ENCODE measurements at places on chromosomes 3 and 15.

- no peak for DNase-seq
Measured at GRCh38 chr3:105728771-105729312, 140.0 kb downstream of the CBLB start.

- DNase-seq = no peak
Measured at GRCh38 chr15:65612949-65613744, 2.2 kb upstream of the INTS14 start.

- no peak for DNase-seq
Measured at GRCh38 chr3:146974001-146974400, 368.9 kb upstream of the PLSCR5 start.

DNA sequence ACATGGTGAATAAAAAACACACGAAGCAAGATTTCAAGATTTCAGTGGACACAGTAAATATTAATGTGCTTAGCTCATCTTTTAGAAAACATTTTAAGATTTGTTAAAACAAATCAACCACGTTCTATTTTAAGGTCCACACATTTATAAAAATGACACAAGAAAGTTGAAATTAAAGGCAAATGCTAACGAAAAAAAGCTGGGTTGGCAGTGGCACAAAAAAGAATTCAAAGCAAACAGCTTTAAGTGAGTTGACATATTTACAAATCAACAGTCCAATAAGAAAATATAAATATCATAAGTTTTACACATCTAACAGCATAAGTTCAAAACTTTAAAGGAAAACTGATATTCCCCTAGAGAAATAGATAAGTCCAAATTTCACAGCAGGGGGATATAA, 430.4 kb upstream of the CCDC54 start:
- no peak for DNase-seq

- DNase-seq = no peak
Measured at GRCh38 chr3:187719628-187720336, 17.4 kb upstream of the RTP2 start.

- DNase-seq = no peak
Measured at GRCh38 chr3:39593341-39593740, 125.9 kb downstream of the MOBP start.

GRCh38 chr3:117887031-117887430, 1147.6 kb downstream of the IGSF11 start:
- no peak for DNase-seq

DNA sequence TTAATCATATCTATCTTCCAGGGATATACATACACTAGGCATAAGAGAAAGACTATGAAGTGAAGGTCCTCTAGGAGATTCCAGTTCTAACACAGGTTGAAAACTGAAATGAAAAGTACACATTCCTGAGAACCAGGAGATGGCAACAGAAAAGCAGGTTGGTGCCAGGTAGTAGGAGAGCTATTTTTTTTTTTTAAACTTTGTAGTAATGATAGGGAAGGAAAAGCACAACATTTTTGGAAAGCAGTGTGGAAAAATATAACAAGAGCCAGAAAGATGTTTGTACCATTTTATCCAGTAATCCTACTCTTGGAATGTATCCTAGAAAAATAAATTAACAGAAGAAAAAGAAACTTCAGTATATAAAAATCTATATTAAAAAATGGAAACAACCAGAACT, 189.9 kb downstream of the DTWD1 start:
- no peak for DNase-seq

DNA sequence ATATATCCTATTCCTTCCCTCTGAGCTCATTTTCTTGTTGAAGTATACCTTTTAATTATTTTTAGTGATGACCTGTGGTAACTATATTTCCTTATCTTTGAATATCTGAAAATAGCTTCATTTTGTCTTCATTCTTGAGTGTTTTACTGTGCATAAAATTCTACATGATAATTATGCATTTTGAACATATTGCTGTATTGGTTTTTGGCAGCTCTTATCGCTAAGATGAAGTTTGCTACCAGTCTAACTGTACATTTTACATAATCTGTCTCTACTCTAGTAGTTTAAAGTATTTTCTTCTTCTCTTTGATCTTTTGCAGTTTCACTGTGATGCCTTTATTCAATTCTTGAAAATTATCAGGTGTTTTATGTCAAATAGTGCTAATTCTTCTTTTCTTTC, 189.5 kb downstream of the ISL2 start:
- DNase-seq = no peak

DNA sequence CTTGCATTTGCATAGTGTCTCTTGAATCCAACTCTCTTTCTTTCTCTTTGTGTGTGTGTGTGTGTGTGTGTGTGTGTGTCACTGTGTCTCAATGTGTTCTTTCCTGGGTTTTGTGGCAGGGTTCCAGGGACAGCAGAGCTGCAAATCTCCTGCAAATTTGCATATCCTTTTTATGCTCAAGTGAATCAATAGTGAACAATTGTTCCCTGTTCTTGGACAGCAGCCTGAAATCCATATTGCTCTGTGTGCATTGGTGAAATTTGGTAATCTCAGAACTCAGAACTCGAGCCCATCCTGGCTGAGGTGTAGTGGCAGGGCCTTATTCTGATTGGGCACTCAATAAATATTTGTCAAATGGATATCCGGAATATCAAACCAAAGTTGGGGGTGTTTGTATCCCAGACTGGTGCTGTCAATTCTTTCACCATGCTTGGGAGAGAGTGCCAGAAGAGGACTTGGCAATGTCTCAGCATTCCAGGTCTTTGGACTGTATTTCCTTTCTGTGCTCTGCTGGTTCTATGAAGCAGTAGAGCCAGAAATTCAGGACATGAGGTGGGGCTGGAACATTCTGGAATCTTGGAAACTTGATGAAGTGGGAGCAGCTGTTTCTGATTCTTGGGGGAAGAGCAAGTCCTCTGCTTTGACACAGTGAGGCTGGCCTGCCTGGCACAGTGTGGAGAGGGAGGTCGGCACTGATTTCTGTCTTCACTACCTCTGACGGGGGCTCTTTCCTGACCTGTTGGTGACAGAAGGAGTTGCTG, 380.6 kb upstream of the C2CD4B start:
- no peak for DNase-seq

GRCh38 chr15:78107471-78107870, 15.1 kb downstream of the SH2D7 start:
- no peak for DNase-seq

GRCh38 chr15:97993310-97993738, 32.8 kb downstream of the ARRDC4 start:
- no peak for DNase-seq

DNA sequence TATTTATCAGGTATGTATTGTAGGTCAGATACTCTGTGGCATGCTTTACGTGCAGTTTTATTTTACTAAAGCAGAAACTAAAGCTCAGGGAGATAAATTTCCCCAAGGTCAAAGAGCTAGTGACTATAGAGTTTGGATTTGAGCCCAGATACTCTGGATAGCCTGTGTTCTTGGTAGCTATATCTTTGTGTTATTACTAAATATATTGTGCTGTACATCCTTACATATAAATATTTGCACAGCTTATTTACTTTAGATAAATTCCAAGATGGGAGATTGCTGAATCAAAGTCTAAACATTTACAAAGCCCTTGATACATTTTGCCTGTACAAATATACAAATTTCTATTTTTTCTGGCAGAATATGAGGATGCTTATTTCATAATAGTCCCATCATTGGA, 660.9 kb upstream of the NAALADL2 start:
- DNase-seq = no peak

- DNase-seq = no peak
Measured at GRCh38 chr3:73509816-73510215, 114.9 kb downstream of the PDZRN3 start.

DNA sequence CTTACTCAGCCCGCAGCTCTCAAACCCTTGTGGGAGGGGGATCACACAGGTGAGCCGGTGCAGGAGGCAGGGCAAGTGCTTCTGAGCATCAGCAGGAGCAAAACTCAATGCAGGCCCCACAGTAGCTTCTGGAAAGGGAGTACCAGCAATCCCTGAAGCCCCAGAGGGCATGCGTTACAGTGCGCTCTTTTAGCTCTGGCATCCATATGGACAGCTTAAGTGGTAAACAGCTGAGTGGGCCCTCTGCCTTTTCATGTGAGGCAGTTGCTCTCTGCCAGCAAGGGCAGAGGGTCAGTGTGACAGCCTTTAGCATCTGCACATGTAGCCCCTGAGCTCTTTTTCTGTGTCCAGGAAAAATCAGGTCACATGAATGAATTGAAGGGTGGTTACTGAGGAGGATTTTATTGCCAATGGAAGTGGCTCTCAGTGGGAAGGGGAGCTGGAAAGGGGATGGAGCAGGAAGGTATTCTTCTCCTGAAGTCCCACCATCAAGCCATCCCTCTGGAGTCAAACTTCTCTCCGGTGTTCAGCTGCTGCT, 464.3 kb upstream of the THRB start:
- no peak for DNase-seq

GRCh38 chr15:59304034-59304795, 68.5 kb downstream of the MYO1E start:
- no peak for DNase-seq

- DNase-seq = no peak
Measured at GRCh38 chr3:58955308-58955707, 94.5 kb downstream of the CFAP20DC start.

DNA sequence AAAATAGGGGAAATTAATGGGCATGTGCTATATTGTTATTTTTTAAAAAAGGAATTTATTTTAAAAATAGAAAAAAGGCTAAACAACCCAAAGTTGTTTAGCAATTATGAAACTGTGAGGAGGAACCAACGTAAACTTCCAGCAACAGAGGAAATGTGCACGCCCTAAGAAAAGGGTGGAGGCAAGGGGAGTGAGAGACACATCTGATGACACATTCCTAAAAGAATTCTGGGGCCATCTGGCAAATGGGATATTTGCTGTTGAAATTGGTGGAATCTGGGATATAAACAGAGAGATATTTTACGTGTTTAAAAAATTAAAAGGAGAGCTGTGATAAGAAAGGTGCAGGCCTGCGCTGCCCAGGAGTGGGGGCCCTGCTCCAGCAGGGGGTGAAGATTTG, 50.8 kb upstream of the MUC13 start:
- DNase-seq = no peak

- DNase-seq = no peak
Measured at GRCh38 chr3:49940667-49941249, 808 bp downstream of the RBM6 start.

GRCh38 chr3:112776836-112777235, 69.8 kb downstream of the CD200R1L start:
- no peak for DNase-seq

GRCh38 chr15:66839506-66840112, 137.6 kb downstream of the SMAD6 start:
- no peak for DNase-seq

DNA sequence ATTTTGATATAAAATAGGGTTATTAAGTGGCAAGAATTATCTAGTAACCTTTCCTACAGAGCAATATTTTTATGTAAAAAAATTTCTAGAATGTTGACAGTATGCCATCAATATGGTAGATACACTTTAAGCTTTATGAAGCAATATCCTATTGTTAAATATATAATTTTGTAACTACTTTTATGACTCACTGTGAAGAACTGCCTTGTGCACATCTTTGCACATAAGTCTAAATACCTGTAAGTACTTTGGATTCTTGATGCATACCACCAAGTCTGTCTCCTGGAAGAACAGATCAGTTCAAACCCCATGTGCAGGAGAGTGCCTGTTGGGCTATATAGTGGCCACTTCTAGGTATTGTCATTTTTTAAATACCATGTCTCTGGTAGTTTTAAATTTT, 205.7 kb upstream of the EIF1B start:
- no peak for DNase-seq

DNA sequence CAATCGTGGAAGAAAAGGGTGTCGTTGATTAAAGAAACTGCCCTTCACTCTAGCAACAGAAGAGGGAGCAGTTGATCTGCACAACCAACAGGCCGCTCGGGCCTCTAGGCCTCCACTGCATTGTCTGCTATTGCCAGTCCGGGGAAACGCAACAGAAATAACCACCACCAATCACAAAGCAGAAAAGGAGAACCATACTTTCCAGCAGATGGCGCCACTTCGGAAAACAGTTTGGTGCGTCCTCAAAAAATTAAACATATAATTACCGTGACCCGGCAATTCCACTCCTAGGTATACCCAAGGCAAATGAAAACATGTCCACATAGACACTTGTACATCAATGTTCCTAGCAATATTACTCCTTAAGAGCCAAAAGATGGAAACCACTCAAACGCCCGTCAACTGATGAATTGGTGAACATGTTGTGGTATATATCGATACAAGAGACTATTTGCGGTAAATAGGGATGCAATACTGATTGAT, 154.1 kb downstream of the TJP1 start:
- DNase-seq = no peak

GRCh38 chr3:94246171-94246570, 183.3 kb downstream of the NSUN3 start:
- DNase-seq = no peak

GRCh38 chr3:32281570-32282106, 43.2 kb downstream of the CMTM8 start:
- DNase-seq = no peak

DNA sequence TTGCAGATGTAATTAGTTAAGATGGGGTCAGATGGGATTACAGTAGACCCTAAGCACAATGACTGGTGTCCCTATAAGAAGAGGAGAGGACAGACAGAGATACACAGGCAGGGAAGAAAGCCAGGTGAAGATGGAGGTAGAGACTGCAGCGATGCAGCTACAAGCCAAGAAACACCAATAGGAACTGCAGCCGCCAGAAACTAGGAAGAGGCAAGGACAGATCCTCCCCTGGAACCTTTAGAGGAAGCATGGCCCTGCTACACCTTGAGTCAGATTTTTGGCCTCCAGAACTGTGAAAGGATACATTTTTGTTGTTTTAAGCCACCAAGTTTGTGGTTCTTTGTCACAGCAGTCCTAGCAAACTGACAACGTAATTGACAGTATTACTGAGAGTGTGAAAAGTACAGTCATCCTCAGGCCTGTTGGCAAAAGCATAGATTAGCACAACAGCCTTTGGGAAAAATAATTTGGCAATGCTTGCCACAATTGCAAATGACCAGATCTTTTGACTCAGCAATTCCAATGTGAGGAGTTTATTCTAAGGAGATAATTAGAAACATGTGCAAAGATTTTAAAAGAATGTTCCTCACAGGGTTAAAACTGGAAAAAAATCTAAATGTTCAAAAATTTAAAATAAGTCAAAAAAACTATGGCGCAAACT, 82.6 kb upstream of the TJP1 start:
- no peak for DNase-seq

DNA sequence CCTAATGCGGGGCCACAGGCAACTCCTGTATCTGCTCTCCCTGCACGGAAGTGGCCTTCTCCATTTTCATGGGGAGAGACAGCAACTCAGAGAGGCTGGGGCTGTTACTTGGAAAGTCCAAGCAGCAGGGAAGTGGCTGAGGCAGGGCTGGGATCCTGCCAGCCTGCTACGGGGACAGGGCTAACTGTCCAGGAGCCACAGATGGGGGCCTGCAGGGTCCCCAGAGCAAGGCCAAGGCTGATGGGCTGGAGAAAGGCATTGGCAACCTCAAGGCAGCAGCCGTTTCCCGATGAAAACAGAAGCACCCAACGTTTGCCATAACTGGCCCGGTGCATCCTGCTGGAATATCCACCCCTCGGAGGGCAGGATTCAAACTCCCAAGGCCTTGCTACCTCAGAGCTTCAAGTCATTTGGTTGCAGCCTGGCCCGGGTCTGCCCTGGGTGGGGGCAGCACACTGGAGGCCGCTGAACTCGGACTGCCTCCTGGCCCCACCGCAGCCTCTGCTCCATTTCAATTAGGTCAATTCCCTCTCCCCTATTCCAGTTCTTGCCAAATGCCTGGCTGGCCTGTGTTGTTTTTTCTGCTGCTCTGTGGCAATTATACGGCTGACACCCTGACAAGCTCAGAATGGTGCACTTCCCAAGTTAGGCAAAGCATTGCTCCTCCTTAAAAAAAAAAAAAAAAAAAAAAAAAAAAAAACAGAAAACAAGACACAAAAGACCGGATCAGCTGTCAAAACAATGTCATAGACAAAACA, 143.5 kb downstream of the NUP210 start:
- no peak for DNase-seq
